ENCODE measurements at places on chromosomes 6 and 20.

DNA sequence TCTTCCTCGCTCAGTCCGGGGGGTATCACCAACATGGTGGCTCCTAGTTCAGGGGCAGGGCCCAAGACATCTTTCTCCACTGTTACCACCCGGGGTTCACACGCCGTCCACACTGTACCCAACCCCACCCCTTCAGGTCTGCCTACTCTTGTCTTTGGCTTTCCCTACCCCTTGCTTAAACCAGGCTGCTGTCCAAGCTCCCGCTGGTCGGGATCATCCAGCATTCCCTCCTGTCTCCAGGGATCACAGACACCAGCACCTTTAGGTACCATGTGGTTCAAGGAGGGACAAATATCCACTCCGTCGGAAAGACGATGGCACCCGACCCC, 395 bp downstream of the NELFE start:
- peak overlapping the region; percentile 97 for H3K4me3 ChIP-seq
- no peaks in the 10 kb centered on the region for H3K27me3 ChIP-seq
- peaks cover 10% of the 10 kb centered on the region for H3K36me3 ChIP-seq

- H3K4me1 ChIP-seq = no peaks in the 10 kb centered on the region
- no peaks in the 10 kb centered on the region for H3K36me3 ChIP-seq
- no peak overlapping the region for H3K4me3 ChIP-seq
- no peaks in the 10 kb centered on the region for H3K27me3 ChIP-seq
- H3K27ac ChIP-seq = no peak overlapping the region
Observed at GRCh38 chr6:84016029-84016428, 17.5 kb upstream of the MRAP2 start.

DNA sequence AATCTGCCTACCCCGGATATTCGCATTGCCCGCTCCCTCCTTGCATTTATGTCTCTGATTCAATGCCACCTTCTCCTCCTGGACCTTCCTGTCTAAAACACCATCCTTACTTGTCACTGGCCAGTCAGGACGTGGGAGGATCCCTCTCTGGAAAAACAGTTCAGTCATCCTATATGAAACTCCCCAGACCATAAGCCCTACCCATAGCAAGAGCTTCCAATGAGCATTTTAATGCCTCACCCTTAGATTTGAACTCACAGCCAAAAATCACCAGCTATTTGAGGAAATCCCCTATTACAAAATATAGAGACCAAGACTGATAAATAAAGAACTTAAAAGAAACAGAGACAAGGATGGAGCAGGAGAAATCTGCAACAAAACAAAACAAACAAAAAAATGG, 86.4 kb downstream of the SHLD1 start:
- H3K4me3 ChIP-seq = no peak overlapping the region
- no peaks in the 10 kb centered on the region for H3K27me3 ChIP-seq
- DNase-seq = no peak
- H3K36me3 ChIP-seq = no peaks in the 10 kb centered on the region
- no peaks in the 10 kb centered on the region for H3K4me1 ChIP-seq

- DNase-seq = no peak
- no peaks in the 10 kb centered on the region for H3K4me1 ChIP-seq
- peaks cover 3% of the 10 kb centered on the region for H3K36me3 ChIP-seq
- H3K27ac ChIP-seq = no peak overlapping the region
Observed at GRCh38 chr20:18197382-18198070, 59.9 kb downstream of the KAT14 start.

DNA sequence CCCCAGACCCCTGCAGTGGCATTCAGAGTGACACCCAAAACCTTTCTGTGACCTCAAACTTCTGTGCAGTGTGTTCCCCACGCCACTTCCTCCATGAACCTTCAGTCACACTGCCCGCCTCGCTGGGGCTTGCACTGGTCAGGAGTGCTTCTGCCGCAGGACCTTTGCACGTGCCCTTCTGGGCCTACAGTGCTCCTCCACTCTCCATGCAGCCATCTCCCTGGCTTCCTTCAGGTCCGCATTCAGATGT, 27.1 kb downstream of the SYNJ2 start:
- DNase-seq = no peak
- H3K4me3 ChIP-seq = no peak overlapping the region
- no peak overlapping the region for H3K27ac ChIP-seq
- H3K27me3 ChIP-seq = no peaks in the 10 kb centered on the region
- H3K4me1 ChIP-seq = no peaks in the 10 kb centered on the region
